RCC 7860 (cell line): ENCODE measurements at places on chromosomes 4 and X.

DNA sequence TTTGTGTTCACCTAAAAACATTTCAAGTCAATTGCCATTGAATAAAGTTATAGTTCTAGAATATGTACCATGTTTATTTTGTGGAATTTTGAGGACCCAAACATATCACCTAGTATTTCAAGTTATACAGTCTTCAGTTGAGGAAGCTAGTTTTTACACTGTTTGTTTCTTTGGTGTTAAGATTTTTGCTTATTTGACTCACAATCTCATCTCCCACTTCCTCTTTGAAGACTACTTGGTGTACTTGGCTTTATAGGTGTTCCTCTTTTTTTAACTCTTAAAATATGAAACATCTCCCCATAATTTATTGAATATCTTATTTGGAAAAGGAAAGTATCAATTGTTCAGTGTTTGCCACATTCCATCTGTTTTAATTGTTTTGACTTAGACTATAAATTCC is 675.4 kb downstream of the RAPGEF2 start:
- no peak for DNase-seq

DNA sequence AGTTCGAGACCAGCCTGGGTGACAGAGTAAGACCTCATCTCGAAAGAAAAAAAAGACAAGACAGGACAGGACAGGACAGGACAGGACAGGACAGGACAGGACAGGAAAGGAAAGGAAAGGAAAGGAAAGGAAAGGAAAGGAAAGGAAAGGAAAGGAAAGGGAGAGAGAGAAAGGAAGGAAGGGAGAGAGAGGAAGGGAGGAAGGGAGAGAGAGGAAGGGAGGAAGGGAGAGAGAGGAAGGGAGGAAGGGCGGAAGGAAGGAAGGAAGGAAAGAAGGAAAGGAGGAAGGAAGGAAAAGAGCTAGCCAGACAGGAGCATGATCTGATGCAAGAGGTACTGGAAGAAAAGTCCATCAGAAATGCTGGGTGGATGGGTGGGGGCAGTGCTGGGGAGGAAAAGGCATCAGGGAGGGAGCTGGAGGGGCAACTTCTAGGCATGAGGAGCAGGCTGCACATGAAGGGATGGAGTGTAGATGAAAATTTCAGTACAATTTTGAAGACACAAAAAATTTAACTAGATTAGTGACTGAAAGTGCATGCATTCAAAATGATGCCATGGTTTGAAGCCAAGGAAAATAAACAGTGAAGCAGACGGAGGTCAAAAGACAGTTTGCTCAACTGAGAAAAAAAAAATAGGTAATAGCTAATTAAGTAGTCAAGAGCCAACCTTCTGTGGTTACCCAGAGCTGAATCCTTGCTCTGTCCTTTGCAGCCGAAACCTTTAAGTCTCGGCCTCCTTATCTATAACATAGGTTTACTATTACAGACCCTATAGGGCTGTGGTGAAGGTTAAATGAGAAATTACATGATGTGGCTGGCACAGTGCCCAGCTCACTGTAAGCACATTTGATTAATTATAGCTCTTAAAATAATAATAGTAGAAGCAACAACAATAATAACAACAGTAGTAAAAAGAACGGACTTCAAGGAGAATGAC is 59.9 kb downstream of the ZNF827 start:
- no peak for DNase-seq

DNA sequence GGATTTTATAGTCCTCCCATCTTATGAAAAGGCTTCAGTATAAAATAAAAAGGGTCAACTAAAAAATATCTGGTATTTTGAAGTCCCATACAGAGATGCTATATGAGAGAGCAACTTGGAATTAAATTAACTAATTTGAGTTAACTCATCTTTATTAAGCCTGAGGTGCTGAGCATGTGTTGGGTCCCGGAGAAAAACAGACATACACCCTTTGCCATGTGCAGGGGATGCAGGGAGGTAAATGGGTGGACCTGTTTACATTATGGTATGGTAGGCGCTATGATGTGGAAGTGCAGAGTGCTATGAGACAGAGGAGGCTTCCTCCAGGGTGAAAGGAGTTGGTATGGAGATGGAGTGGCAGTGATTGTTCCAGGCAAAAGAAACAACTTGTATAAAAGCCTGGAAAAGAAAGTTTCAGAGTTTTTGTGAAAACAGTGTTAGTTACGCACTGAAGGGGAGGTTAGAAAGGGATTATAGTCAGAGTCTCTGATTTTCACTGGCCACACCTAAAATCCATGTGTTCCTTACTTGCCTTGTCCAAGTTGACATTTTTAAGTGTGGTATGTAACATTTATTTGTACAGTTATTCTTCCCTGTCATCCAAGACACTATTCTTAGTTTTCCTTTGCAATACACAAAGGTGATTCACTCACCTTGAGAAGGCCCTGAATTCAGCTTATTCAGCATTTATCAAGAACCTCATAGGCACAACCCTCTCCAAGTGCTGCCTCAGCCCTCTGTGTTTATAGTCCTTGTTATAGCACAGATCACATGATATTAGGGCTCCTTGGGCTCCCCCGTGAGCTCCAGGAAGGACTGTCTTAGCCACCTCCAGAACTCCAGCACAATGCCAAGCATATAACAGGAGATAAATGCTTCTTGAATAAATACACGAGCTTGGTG is 152.0 kb downstream of the RASL11B start:
- DNase-seq, result no peak

GRCh38 chr4:153724606-153725005 is 35.2 kb downstream of the RNF175 start:
- no peak for DNase-seq

- DNase-seq, result peak; percentile 45
These were observed 260.9 kb upstream of the RPS6KA3 start for GRCh38 chrX:20527558-20528011.

DNA sequence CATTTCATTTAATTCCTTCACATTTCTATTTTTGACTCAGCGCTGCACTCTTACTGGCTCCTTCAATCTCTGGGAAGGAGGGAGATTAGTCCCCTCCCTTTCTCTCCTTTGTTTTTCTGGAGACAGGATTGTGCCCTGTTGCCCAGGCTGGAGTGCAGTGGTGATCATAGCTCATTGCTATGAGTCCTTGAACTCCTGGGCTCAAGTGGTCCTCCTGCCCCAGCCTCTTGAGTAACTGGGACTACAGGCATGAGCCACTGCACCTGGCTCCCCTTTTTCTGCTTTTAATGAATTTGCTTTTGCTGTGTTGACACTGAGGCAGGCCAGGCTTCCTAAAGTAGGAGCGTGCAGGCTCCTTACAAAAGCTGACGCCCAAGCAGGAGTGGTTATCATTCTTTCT is 10.5 kb downstream of the TBC1D14 start:
- no peak for DNase-seq

DNA sequence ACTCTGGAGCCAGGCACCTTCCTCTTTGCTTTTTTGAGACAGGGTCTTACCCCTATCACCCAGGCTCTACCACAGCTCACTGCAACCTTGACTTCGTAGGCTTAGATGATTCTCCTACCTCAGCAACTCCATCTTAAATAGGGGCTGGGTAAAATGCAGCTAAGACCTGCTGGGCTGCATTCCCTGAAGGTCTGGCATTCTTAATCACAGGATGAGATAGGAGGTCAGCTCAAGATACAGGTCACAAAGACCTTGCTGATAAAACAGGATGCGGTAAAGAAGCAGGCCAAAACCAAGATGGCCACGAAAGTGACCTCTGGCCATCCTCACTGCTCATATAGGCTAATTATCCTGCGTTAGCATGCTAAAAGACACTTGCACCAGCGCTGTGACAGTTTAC is 770.8 kb upstream of the PRKX start:
- DNase-seq, result no peak

DNA sequence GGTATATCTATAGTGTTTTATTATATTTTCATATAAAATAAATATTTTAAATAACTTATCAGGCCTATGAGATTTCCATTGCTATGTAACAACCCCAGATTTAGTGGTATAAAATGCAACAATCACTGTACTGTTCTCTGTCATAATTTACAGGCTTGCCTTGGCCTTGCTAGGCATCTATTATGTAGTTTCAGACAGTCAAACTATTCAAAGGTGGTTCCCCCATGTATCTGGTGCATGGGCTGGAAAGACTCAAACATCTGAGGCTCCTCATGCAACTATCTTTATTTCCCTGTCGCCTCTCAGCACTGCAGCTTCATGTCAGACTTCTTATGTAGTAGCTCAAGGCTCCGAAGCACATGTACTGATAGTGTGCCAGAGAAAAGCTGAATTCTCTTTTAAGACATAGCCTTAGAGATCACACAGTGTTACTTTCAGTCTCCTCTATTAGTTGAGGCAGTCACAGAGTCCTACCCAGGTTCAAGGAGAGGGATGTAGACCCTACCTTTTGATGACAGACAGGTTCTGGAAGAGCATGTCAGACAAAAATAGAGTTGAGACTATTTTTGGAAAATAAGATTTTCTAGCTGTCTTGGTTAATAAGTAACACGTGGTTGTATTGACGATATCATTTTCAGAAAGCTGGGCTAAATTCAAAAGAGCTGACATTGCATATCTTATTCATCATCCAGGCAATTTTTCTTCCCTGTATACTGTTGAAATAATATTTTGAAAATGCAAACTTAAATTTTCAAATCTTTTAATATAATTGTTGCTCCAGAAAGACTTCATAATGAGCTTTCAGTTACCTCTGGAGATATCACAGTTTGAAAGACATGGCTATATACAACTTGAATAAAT is 19.4 kb downstream of the MTTP start:
- DNase-seq, result no peak

- DNase-seq, result no peak
These were observed 97.3 kb downstream of the PPP1R2C start for GRCh38 chrX:42680666-42681065.

- peak; percentile 20 for DNase-seq
These were observed 73.8 kb upstream of the DCLK2 start for GRCh38 chr4:150004481-150004880.

DNA sequence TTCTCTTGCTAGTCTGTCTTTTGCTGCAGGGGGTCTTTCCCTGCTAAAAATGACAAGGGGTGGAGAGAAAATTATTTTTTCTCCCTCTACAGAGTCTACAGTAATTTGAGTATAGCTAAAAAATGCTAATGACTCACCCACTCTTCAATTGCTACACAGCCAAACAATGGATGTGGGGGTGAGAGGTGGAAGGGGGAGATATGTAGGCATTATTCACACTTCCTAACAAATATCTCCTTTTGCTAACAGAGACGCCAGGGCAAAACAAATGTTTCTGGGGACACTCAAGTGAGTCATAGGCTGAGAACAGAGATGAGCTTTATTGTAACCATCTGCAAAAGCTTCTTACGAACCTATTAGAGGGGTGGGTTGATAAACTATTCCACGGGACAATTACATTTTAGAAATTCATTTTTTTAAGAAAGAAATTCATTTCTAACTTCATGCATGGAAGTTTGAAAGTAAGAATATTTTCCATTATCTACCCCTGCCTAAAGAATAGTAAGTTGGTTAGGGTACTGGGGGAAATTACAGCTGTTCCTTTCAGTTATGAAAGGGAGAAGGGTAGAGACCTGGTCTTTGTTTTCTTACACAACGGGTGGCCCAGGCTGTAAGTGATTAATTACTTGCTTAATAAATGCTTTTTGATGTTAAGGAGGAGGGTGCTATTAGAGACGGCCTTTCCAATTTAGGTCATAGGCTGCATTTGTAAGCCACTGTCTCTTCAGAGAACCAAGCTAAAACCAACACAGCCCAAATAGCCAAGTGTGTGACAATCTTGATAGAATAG is 12.8 kb downstream of the SCD5 start:
- DNase-seq, result no peak

DNA sequence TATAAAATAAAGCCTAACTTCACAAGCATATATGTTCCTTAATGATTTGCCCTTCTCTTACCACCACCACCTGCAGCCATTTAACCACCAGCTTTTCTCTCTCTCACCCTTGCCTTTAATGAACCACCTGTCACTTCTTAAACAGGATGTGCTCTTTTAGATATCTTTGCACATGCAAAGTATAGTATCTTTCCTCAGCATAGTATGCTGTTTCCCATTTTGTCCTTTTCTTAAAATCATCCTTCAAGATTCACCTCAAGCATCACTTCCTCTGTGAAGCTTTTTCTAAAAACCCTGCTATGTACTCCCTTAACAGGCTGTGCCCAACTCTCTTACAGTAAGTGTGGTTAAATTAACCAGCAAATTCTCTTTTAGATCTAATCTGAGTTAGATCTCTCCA is 8.2 kb upstream of the CNOT6L start:
- DNase-seq, result no peak
